Aorta (tissue), 5 donors: ENCODE measurements at places on chromosomes 3 and 15. TPM values are rescaled to one million over a fixed set of nuclear protein-coding genes. Genes with fewer than 3 reads are reported as not detected.

The SATB1 gene
- total RNA-seq, result 41.1 TPM

The FAM131A gene
- total RNA-seq, result 28.2 TPM

GRCh38 chr3:14555835-14556234 is 15.7 kb upstream of the GRIP2 start:
- no peak for DNase-seq

GRCh38 chr15:62066663-62067447 is at the start of gene C2CD4A:
C2CD4A (plus strand) TSS chr15:62066977; CDS start chr15:62067614, 637 bp downstream.
- peak; percentile 88 for DNase-seq

DNA sequence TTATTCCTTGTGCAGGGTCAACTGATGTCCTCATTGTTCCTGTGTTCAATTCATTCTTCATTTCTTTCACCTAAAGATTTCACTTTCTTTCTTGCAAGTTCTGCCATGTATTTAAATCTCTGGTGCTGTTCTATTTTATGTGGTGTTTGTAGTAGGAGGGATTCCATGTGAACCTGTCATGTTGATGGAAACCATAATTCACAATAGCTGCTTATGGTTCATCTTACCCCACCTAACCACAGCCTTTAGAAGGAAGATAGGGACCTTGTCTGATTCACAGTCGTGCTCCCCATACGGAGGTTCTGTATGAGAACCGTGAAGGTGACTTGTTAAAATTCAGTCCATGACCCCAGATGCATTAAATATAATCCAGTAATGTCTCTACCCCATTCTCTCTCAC is 21.9 kb downstream of the SLCO2A1 start:
- DNase-seq, result no peak
